ENCODE measurements at places on chromosomes 5 and 9.

- DNase-seq: no peak
These were observed 4.8 kb downstream of the GLIPR2 start for GRCh38 chr9:36141288-36141687.

GRCh38 chr5:180352116-180353047 is 754 bp downstream of the GFPT2 start:
- no peak for DNase-seq

DNA sequence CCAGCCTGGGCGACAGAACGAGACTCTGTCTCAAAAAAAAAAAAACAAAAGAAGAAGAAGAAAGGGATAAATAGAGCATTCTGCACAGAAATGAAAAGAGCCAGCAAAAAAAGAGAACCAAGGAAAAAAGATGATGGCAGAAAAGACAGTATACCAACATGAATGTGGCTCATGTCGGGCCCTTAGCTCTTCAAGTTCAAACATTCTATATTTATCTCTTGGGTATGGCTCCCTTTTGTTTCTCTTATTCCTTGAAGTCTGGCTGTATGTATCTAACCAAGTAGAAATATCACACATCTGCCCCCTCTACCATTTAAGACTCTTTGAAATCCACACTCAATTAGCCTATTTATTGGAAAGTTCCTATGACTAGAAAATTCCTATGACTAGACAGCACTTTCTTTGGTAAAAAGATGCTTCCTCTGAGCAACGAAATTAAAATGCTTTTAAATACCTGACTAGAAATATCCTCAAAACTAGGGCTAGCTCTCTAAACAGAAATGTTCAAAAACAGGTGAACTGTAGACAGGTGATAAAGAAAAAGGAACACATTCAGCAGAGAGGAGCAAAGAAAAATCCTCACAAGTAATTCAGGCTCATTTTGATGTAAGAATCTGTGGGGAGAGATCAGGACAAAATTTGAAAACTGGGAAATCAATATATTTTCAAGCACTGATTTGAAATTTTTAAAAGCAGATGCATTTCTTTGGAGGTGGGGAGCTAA is 2.6 kb downstream of the SELENOP start:
- DNase-seq: no peak

DNA sequence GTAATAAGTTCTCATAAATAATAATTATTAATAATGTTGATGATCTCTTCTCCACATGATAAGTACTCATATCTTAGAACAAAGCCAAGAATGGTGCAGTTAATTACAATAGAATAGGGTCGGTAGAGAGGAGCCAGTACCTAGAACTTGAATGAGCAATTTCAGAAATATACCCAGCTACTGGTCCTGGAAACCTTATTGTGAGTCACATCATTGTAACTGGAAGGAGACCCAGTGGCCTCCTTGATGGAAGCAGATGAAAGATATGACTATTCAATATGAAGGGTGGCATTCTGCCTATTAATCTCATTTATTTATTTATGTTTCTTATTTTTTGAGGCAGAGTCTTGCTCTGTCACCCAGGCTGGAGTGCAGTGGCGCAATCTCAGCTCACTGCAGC is 37.7 kb upstream of the SHOC1 start:
- DNase-seq: no peak

DNA sequence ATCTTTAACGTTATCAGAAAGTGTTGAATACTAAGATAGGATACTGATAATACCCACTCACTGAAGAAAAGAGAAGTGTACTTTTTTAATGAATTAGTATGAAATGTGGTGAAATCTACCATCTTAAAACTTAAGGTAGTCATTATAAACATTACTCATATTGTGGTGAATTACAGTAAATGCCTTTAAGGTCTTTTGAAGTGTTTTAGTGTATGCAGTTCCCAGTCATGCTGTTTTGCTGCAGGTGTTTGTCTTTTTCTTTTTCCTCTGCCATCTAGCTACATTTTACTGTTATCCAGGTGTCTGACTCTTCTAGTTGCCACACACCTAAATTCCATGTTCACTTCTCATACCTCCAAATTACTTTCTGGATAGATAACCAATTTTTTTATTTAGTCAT is 72.6 kb downstream of the ERMP1 start:
- DNase-seq: no peak

GRCh38 chr9:85224729-85225128 is 517.0 kb downstream of the AGTPBP1 start:
- no peak for DNase-seq

DNA sequence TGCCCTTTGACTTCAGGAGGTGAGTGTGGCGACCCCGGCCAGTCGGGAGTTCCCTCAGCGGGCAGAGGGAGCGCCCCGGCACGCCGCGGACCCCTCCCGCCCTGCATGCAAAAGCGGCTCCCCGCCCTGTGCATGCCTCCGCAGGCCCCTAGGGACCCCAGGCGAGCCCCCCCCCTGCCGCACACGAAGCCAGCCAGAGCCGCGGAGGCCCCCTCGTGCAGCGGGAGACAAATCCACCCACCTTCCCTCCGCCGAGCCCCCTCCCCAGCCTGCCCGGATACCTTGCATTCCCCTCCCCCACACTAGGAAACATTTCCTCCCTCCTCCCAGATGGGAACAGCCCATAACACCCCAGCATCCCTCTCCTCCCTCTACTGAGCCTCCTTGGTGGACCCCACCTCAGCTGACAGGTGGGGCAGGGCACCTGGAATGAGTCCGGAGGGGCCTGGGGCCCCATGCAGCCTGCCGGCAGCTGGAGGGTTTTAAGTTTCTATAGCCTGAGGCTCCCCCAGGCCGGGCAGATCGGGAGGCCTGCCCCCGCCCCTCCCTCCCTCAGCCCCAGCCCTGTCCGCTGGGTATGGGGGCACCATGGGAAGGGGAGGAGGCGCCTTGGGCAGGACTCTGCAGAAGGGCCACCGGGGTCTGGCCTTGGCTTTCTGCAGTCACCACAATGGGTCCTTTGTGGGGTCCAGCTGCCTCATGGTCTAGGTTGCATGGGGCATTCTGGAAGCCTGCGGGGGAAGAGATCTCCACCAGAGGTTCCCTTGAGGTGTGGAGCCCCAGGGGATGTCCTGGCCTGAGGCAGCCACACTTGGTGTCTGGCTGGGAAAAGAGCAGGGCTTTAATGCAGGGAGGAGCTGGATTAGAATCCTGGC is 601 bp downstream of the ERGIC1 start:
- no peak for DNase-seq

DNA sequence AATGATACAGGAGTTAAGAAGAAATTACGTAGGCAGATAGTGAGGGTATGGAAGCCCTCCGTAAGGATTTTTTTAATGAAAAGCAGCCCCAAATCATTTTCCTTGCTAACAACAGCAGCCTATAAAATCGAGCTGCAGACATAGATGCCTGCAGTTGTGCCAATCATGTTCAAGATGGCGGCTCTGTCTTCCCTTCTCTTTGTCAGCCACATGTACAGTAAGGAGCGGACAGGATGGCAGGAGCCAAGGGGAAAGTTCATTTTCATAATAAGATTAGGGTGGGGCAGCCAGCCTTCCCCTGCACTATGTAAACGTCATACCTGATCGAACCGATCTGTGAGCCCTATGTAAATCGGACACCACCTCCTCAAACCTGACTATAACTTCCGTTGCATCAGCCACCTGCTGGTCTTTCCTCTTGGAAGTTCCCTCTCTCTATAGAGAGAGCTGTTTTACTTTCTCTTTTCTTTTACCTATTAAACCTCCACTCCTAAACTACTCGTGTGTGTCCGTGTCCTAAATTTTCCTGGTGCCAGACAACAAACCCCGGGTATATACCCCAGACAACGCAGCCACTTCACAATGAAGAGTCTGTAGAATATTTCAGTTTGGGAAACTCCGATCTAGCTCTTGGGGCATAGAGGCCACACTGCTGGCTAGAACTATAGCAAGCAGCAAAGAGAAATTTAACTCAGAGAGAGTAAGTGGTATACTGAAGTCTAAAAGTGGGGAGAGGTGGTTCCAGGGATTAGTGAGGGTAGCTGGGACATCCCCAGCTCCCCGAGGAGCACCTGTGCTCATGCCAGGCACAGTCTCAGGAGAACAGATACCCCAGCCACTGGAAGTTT is 20.8 kb upstream of the SLC24A2 start:
- DNase-seq: no peak

GRCh38 chr9:124940521-124940893 is 376 bp downstream of the GOLGA1 start:
- DNase-seq: no peak

- DNase-seq: no peak
These were observed 21.9 kb upstream of the MED10 start for GRCh38 chr5:6399980-6400910.

- no peak for DNase-seq
These were observed 48.6 kb upstream of the PTPRD start for GRCh38 chr9:10661376-10661775.

DNA sequence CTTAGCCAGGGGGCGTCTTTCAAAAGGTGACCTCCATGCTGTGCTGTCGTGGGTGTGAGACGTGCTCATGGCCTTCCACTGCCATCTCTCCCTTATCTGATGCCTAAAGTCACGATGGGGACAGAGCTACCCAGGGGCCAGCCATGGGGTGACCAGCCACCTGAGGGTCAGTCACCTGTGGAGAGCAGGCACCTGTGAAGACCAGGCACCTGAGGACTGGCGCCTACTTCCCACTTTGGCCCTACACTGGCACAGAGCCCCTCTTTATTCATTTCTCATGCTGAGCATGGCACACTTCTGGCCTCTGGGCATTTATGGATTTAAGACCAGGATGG is 6.4 kb upstream of the EXOC3 start:
- DNase-seq: no peak

- DNase-seq: no peak
These were observed 6.4 kb upstream of the ARL14EPL start for GRCh38 chr5:116025866-116026265.

DNA sequence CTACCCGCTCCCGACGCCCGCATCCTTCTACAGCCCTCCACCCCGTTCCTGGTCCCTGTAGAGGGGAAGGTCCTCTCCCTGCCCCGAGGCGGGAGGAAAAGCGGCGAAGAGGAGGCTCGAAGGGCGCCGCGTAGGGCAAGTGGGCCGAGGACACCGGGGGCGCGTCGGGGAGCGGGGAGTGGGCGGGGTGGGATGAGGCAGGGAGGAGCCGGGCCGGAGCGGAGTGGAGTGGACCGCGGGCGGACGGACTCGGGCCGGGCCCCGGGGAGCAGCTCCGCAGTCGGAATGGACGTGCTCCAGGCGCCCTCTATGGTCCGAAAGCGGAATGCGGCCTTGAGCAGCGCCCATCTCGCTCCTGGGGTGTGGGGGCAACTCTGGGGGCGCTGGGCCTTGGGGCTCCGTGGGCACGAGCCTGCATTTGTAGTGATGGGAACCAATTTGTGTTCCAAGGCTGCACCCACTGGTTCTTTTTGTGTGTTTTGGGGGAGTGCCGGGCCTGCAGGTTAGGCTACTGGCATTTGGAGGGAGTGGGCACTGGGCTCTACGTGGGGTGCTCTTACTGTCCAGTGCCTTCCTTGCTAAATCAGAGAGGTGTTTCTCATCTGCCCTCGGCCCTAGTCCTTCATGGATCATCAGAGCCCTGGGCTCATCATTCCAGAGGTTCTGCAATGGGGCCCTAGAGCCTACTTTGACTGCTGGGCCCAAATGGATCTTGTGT is 7.3 kb downstream of the IRX1 start:
- no peak for DNase-seq

GRCh38 chr5:155676967-155677366 is 650.0 kb upstream of the SGCD start:
- no peak for DNase-seq

- no peak for DNase-seq
These were observed 456.9 kb downstream of the TAF11L14 start for GRCh38 chr5:18091142-18091541.

GRCh38 chr5:14826714-14827113 is 44.9 kb downstream of the ANKH start:
- no peak for DNase-seq

GRCh38 chr9:15206903-15207696 is 99.9 kb downstream of the TTC39B start:
- DNase-seq: no peak

GRCh38 chr5:105754056-105754455 is 1916.7 kb downstream of the EFNA5 start:
- no peak for DNase-seq

GRCh38 chr5:86997516-86997915 is 270.2 kb upstream of the RASA1 start:
- no peak for DNase-seq

GRCh38 chr5:142426129-142427014 is 101.6 kb upstream of the SPRY4 start:
- DNase-seq: no peak

- DNase-seq: no peak
These were observed 1495.2 kb downstream of the MAT2B start for GRCh38 chr5:165000479-165001190.

- no peak for DNase-seq
These were observed 104.6 kb upstream of the GPBP1 start for GRCh38 chr5:57069115-57069835.

GRCh38 chr9:89430995-89431394 is 66.9 kb downstream of the SEMA4D start:
- no peak for DNase-seq

GRCh38 chr9:7192266-7192665 is 434.5 kb downstream of the KDM4C start:
- DNase-seq: no peak

DNA sequence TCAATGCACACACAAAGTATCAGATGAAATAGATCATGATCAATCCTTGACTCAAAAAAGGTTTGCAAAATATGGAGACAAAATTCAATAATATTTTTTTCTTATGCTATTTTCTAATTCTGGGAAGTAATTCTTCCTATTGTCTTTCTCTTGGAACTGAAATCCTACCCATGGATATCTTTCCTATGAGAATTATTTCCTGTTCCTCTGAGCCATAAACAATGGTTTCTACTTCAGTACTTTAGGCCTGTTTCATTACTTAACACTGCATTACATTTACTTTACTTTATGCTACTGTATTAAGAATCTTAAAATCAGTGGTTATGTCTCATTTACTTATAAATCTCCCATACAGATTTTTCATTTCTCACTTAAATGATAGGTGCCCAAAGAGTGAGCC is 1025.4 kb upstream of the ACO1 start:
- no peak for DNase-seq

- no peak for DNase-seq
These were observed 30.0 kb downstream of the KDM4C start for GRCh38 chr9:6787793-6788161.

DNA sequence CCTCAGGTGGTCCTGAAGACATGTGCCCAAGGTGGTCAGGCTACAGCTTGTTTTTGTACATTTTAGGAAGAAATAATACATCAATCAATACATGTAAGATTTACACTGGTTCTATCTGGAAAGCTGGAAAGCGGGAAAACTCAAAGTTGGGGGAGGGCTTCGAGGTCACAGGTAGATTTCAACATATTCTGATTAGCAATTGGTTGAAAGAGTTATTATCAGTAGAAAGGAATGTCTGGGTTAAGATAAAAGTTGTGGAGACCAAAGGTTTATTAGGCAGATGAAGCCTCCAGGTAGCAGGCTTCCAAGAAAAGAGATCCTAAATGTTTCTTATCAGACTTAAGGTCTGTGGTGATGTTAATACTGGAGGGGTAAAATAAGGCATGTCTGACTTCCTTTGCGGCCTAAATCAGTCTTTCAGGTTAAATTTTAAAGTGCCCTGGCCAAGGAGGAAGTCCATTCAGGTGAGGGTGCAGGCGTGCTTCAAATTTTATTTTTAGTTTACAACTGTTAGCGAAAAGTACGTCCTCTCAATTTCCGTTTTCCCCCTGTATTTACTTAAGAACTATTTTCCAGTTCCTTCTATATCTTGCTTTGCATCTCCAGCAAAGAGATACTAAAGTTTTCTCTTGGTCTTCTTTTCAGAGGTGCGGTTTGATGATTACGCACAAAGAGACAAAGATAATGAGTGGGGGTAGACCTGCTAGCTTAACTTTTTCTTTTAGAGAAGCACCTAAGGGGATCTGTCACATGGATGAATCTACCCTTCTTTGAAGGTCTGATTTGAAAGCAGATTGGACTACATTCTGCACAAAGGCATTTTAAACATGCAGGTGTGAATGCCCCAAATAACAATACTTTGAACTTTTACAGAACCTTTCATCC is 578.6 kb downstream of the RAB3C start:
- DNase-seq: no peak
